ENCODE measurements at places on chromosomes 4 and X.

- no peak for DNase-seq
Observed at GRCh38 chr4:11426003-11426402, 2.7 kb downstream of the HS3ST1 start.

- no peak for DNase-seq
Observed at GRCh38 chr4:123624959-123625358, 228.4 kb downstream of the SPRY1 start.

GRCh38 chr4:88296413-88297211, 12.3 kb upstream of the PPM1K start:
- no peak for DNase-seq

DNA sequence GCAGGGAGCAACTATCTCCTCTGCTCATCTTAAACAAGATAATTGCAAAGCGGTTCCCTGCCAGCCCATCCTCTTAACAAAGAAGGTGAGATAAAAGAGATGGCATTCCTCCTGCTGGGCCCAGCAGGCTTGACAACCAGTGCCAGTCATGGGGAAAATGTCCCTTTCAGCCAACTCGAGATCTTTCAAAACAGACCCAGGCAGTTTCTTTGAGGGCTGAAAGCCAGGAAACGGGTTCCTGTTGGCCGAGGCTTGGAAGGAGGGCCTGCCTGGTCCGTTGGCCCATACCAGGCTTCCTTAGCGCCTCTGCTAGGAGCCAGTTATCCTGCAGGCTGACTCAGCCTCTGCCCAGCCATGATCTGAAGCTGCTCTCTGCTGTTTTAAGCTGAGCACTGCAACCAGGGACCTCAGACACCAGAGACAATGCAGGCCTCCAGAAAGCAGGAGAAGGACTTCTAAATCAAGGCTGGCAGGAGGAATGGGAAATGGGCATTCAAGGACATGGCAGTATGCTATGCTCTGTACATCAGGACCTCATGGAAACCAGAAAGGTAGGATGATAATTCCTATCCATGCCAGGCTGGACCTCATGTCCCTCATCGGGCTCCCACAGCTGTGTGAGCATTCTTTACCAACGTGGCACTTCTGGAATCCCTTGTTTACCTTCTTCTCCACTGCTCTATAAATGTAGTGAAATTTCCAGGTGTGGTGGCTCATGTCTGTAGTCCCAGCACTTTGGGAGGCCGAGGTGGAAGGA, 42.4 kb upstream of the SLC2A9 start:
- DNase-seq = no peak

DNA sequence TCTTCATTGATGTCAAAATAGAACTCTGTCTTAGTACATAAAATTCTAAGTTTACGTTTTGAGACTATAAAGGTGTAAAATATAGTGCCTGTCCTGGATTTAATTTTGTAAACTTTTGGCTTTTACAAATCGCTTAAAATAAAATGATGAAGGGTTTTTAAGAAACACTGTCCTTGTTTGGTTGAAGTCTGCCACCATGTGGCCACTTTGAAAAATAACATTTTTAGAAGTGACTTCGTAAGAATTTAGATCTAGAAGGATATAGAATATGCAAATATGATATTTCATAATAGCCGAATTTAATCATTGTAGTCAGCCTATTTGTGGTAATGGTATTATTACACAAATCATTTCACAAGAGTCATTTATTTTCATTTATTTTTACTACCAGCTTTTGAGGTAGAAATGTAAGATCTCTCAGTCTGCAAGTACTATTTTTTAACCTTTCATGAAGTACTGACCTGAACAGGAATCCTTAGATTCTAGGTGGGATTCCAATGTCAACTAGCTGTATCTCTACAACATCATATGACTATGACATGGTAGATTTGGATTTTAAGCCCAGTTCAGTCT, 31.0 kb upstream of the FAT4 start:
- no peak for DNase-seq

DNA sequence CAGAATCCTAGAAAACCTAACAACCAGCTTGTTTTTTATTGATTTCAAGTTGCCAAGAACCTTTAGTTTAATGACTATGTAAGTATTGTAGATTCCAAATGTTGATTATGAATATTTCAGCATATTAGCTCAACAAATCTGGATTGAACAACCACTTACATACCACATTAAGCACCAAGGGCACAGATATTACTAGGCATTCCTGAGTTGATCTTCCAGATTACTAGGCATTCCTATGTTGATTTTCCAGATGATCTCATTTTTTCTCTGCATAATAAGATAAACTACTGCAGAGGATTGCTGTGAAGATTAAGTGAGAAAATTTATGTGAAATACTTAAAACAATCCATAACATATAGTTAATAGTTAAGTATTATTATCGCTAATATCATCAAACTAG, 17.4 kb upstream of the DCAF8L1 start:
- no peak for DNase-seq

GRCh38 chrX:148382983-148383382, 117.4 kb upstream of the AFF2 start:
- no peak for DNase-seq

- DNase-seq = no peak
Observed at GRCh38 chrX:123108513-123109427, 75.3 kb upstream of the GRIA3 start.

DNA sequence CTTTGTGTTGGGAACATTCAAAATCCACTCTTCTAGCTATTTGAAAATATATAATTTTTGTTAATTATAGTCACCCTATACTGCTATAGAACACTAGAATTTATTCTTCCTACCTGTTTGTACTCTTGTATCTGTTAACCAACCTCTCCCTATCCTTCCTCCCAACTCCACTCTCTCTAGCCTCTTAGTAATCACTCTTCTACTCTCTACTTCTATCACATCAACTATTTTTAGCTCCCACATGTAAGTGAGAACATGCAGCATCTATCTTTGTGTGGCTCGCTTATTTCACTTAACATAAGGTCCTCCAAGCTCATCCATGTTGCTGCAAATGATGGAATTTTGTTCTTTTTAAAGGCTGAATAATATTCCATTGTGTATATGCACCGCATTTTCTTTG, 537.3 kb downstream of the MID1IP1 start:
- DNase-seq = no peak

Measured in HuH-7 (cell line).